ENCODE measurements at places on chromosomes 1 and 21.

DNA sequence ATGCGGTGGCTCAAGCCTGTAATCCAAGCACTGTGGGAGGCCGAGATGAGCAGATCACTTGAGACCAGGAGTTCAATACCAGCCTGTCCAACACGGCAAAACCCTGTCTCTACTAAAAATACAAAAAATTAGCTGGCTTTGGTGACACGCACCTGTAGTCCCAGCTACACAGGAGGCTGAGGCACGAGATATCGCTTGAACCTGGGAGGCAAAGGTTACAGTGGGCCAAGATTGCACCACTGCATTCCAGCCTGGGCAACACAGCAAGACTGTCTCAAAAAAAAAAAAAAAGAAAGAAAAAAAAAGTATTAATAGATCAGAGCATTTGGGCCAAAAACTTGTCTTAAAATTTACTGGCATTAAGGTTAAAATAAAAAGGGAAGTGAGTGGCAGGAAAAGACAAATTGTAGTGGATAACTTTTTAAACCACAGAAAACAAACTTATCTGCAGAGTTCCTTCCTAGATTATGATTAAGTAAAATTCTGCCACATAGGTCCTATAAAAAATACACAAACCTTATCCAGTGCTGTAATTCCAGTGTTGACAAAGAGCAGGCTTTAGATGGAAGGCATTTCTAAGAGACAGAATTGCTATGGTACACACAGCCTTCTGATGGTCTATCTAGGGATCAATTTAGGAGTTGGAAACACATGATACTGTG is 53.3 kb downstream of the EIF4G3 start:
- no peak for DNase-seq

- DNase-seq: no peak
Observed at GRCh38 chr1:111958851-111959250, 30.6 kb downstream of the KCND3 start.

DNA sequence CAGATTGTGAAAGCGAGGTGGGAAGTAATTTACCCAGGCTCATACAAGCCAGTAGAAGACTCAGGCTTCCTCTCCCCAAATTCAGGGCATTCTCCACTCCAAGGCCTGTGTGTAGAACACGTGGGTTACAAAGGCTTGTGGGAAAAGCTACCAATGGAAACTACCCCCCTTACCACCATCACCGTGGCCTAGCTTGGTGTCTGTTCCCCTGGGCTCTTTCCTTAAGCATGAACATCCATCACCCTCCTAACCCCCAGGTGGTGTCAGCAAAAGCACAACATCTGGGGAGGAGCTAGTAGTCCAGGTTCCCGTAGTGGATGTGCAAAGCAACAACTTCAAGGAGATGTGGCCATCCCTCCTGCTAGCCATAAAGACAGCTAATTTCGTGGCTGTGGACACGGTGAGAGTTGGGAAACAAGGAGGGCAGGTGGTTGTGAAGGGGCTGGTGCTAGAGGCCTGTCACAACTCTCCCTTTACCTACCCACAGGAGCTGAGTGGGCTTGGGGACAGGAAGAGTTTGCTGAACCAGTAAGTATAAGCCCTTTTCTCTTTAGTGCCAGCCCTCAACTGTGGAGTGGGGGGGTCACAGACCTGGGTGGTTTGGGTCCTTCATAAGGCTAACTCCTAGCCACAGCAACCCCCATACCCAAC is 701 bp upstream of the MUTYH start:
- peak; percentile 27 for DNase-seq

DNA sequence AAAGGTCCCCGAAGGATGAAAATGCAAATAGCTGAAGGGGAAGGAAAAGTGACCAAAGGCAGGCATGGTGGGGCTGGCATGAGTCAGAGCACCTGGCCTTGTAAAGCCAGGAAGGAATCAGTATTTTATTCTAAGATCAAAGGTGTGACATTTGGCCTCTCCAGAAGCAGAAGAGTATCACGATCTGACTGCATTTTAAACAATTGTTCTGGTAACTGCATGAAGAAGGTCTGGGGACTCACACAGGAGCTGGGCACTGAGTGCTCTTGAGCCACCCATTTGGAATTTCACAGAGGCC is 23.2 kb downstream of the MAB21L3 start:
- no peak for DNase-seq

DNA sequence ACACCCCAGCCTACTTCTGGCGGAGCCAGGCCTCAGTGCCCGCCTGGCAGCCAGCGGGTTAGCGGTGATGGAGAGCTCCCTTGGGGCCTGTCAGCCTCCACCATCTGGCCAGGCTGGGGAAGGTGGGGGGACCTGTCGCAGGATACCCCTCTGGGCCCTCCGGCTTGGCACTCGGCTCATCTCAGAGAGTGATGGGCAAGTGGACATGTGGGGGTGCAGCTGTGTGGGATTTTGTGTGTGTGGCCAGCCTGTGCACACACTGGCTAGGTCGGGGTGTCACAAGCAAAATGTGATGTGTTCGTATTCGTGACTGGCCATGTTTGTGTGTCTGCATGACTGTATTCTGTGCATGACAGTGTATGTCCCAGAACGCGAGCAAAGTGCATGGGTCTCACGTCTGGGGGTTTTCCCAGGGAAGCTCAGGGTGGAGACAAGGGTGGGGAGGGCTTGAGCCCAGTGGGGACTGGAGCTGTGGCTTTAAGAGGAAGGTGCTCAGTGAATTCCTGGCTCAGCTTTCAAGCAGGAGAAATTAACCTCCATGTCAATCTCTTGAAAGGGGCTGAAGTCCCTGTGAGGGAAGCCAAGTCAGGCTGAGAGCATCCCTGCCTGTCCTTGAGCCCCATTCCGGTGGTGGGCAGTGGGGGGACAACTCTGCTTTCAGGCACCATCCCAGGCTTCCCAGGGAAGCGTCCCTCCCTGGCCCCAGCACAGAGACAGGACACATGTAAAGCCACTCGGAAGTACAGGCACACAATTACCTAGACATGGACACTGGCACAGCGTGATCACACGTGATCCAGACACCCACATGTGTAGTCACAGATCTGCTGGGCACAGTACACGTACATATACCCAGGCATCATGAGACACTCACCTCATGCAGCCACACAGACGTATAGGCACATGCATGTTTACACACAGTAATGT is 21.1 kb upstream of the ADGRB2 start:
- DNase-seq: no peak

GRCh38 chr1:108117945-108118902 is 81.9 kb downstream of the SLC25A24 start:
- DNase-seq: peak; percentile 29

- no peak for DNase-seq
Observed at GRCh38 chr1:66396212-66396890, 137.6 kb upstream of the SGIP1 start.

DNA sequence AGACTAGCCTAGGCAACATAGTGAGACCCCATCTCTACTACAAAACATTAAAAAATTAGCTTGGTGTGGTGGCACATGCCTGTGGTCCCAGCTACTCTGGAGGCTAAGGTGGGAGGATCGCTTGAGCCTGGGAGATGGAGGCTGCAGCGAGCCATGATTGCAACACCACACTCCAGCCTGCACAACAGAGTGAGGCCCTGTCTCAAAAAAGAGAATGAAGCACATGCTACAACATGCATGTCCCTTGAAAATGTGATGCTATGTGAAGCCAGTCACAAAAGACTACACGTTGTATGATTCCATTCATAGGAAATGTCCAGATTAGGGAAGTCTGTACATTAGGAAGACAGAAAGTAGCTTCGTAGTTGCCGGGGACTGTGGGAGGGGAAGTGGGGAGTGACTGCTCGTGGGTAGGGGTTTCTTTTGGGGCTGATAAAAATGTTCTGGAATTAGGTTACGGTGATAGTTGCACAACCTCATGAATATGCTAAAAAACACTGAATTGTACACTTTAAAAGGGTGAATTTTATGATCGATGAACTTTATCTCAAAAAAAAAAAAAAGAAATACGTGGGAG is 202.1 kb downstream of the KAZN start:
- DNase-seq: no peak

GRCh38 chr1:201422436-201423030 is 1.0 kb upstream of the TNNI1 start:
- DNase-seq: no peak

- peak; percentile 85 for DNase-seq
Observed at GRCh38 chr1:222617367-222617951, 438 bp upstream of the MIA3 start.

DNA sequence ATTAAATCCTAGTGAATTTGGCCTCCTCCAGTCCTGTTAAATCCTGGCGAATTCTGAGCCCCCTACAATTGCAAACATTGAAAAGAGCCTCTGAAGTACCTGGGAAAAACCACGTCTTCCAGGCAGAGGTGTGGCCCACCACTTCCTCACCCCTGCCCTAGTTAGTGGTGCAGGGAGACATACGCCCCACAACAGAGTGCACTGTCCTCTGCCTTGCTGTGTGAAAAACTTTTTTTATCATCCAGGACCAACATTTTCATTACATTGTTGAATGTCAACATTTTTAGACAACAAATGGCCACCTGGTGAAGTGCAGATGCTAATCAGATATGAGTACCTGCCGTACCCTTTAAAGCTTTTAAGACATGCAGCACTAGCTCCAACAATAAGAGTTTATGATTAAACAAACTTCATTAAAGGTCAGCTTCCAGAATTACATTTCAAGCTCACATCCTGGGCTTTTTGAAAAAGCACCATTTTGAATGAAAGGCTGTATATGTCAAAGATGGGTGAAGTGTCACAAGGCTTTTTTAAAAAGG is 13.6 kb upstream of the TMPRSS2 start:
- DNase-seq: no peak

DNA sequence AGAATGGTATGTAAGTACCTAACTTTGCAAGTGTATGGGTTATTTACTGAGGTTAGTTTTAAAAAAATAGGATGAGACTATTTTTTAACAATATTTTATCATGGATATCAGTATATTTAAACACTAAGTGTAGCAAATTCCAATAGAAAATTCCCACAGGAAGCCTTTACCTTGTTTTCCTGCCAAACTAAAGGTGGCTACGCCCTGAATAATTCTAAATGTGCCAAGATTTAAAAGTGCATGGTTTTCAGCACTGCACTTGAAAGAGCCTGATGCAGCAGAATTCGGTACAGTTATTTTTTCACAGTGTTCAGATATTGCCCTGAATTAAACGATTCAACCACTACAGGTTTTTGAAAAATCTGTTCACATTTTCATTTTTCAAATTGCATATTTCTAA is 1622.8 kb upstream of the B3GALT2 start:
- DNase-seq: no peak

GRCh38 chr1:27865821-27866220 is 6.5 kb upstream of the THEMIS2 start:
- DNase-seq: no peak

DNA sequence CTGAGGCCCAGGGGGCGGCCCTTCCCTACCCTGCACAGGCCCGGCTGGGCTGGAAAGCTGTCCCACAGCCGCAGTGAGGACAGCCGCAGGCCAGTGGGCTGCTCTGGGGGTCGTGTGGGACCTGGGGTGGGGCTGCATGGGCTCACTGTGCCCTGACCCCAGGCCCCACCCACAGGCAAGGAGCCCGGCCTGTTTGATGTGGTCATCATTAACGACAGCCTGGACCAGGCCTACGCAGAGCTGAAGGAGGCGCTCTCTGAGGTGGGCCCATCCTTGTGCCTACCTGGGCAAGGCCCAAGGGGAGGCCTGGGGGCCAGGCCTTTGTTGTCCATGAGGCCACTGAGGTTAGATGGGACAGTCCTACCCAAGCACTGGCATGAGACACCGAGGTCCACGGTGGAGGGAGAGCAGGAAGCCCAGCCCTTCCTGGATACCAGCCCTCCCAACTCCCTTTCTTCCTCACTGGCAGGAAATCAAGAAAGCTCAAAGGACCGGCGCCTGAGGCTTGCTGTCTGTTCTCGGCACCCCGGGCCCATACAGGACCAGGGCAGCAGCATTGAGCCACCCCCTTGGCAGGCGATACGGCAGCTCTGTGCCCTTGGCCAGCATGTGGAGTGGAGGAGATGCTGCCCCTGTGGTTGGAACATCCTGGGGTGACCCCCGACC is 1.4 kb upstream of the GJC2 start:
- no peak for DNase-seq

- no peak for DNase-seq
Observed at GRCh38 chr1:81113688-81114087, 687.0 kb upstream of the ADGRL2 start.

DNA sequence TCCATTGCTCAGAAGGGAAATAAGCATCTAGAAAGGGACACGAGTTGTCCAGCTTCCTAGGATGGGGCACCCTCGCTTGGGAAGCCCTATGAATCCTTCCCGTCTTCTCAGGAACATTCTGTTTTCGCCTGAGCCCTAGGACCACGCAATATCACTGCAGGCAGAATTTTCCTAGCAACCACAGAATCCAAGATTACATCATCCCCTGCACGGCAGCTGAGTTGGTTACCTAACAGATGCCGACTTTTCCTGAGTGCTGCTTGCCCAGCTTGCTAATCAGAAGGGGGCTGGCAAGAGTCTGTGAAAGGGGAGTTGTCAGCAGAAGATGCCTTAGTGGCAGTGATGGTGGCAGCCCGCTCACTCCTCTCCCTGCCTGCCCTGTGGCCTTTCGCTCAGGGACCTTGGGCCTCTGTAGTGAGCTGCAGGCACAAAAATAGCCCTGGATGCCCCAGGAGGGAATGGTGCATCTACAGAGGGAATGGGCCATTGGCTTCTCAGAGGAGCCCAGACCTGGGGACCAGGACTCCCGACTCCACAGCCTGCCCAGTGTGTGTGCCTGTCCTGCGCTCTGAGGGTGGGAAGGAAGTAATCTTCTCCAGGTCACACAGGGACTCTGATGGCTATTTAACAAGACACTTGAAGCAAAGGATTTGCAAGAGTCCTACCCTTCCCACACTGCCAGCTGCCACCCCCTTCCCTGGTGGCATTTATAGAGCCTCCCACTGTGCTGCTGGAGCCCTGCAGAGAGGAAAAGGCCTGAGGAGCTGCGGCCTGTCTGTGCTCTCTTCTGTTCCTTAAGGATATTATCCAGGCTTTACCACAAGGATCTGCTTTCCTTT is 28.9 kb upstream of the CLSTN1 start:
- no peak for DNase-seq

GRCh38 chr1:24694380-24694843 is 50.8 kb upstream of the CLIC4 start:
- DNase-seq: no peak

DNA sequence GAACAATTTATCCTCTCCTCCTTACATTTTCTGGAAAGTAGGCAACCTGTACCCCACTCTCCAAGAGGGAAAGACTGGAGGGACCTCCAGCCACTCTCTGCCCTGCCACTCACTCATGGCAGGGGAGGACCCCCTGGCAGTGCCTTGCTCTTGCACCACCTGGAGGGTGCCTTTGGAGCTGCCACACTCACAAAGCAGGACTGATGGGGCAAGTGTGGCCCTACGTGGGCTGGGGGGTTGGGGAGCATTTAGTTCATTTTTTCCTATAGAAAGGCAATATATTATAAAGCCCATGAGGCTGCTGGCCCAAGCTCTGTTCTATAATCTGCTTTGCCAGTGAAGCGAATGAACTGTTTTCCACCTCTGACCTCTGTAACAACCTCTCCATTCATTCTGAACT is 50.3 kb downstream of the GPR161 start:
- DNase-seq: no peak

DNA sequence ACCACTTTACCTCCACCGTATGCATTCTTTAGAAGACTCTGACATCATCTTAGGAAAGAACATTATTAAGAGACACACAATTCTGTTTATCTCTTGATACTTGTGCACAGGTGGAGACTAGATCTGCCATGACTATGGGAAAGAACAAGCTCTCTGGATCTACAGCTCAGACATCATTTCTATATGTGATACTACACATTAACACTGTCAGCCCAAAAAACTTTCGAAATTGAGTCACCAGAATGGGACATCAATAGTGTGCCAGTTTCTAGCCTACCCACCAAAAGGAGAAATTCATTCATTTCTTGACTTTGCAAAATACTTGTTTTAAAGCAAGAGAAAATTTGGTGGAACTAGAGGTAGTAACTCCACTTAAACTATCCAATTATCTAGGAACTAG is 6.0 kb upstream of the EVI5 start:
- no peak for DNase-seq

- no peak for DNase-seq
Observed at GRCh38 chr1:24713736-24714135, 31.5 kb upstream of the CLIC4 start.
